ENCODE measurements at places on chromosomes 3 and 15. TPM values are rescaled to one million over a fixed set of nuclear protein-coding genes. Genes with fewer than 3 reads are reported as not detected.
A peak's percentile ranks its signal among the peaks of the same experiment; 100 is the strongest.

DNA sequence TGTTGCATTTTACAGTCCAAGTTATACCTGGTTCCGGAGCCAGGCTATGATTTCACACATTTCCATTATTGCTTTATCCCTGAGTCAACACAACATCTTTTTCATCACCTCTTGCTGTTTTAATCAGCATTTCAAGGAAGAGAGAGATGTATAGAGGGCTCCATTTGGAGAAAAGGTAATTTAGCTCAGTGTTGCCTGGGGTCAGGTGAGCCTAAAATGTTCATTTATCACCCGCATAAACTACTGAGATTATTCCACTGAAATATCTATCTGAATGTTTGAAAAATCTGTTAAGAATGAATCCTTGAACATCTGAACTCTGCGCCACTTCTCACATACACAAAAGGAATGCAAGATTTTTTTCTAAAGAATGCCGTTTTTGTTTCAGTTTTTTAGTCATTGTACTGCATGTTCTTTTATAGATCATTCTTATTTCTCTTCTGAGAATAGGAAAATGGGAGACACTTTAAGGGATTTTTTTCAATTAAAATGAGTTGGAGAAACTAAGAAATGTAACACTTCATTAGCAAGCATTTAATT, 51.5 kb upstream of the AGTR1 start:
- DNase-seq = no peak

GRCh38 chr3:30155755-30156154, 450.6 kb upstream of the TGFBR2 start:
- no peak for DNase-seq

- DNase-seq = no peak
These were observed 141.0 kb upstream of the RASGRP1 start for GRCh38 chr15:38705436-38706219.

Gene PLA2G4F
- 0.72 TPM for total RNA-seq

GRCh38 chr3:127829537-127829936, 7.2 kb upstream of the MGLL start:
- DNase-seq = no peak

Gene EBLN2
- 1.7 TPM for total RNA-seq

Gene CHL1
- total RNA-seq = 0.17 TPM

GRCh38 chr3:160012108-160012507, 23.5 kb downstream of the IL12A start:
- DNase-seq = no peak

DNA sequence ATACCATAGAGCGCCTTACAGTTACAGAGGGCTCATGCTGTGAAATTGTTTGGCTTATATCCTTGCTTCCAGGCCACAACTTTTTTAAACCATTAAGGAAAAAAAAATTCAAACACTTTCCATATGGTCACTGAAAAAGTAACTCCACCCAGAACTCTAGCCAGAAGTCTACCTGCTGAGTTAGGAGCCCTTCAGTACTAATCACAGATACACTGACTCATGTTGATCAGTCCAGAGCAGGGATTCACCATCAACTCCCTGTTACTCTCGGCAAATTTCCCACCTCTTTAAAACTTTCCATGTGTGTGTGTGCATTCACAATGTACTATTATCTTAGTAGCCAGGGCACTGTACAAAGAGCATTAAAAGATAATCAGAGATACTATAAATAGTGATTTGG, 372.8 kb downstream of the MAGI1 start:
- DNase-seq = no peak

DNA sequence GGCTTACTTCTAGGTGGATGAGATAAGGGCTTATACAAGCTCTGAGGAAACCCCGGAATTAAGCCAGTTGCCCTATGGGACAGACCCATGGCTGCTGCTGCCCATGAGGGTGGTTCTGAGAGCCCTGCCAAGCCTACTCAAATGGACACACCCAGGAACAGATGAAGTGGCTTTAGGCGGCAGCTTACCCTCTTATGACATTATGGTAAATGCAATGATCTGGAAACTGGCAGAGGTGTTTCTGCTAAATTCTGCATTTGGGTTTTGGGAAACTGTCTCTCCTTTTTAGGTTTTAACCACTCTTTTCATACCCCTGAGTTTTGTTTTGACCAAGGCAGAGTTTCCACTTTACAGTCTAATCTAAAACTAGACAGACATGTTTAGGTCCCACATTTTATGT, 9.0 kb upstream of the ZBED2 start:
- DNase-seq = no peak

DNA sequence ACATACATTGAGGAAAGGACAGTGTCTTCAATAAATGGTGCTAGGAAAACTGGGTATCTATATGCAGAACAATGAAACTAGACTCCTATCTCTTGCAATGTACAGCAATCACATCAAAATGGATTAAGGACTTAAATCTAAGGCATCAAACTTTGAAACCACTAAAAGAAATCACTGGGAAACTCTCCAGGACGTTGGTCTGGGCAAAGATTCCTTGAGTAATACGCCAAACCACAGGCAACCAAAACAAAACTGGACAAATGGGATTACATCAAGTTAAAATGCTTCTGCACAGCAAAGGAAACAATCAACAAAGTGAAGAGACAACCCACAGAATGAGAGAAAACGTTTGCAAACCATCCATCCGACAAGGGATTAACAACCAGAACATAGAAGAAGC, 14.5 kb downstream of the LAMP3 start:
- DNase-seq = no peak

GRCh38 chr3:32082721-32083120, 23.7 kb upstream of the GPD1L start:
- DNase-seq = no peak

DNA sequence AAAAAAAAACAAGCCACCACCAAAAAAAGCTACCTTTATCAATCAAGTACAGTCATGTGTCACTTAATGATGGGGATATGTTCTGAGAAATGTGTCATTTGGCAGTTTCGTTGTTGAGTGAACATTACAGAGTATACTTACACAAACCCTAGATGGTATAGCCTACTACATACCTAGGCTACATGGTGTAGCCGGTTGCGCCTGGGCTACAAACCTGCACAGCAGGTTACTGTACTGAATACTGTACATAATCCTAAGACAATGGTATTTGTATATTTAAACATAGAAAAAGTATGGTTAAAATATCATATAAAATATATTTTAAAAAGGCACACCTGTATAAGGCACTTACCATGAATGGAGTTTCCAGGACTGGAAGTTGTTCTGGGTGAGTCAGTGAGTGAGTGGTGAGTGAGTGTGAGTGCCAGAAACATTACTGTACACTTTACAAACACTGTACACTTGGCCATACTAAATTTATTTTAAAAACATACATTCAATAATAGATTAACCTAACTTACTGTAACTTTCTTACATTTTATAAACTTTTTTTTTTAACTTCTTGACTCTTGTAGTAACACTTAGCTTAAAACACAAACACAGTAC, 25.9 kb upstream of the JMJD7 start:
- no peak for DNase-seq

DNA sequence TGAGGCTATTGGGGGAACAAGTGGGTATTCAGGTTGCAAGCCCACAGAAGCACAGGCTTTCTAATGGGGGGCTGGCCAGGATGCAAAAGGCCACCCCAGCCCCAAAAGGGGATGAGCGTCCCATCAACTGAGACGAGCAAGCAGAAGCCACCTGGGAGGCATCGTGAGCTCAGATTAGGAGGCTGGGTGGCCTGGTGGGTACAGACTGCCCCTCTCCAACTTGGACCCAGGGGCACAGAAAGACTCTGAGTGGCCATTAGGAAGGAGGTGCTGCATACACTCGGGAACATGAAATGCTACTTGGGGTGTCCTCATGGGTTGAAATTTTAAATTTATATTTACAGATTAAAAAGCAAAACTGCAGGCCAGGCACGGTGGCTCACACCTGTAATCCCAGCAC, 29.1 kb downstream of the SLC41A3 start:
- DNase-seq = no peak

- DNase-seq = no peak
These were observed 44.0 kb downstream of the PSMD6 start for GRCh38 chr3:63979093-63979885.

- no peak for DNase-seq
These were observed 223.2 kb downstream of the MTHFS start for GRCh38 chr15:79673416-79674123.

Gene ADCY5
- 2.7 TPM for total RNA-seq

DNA sequence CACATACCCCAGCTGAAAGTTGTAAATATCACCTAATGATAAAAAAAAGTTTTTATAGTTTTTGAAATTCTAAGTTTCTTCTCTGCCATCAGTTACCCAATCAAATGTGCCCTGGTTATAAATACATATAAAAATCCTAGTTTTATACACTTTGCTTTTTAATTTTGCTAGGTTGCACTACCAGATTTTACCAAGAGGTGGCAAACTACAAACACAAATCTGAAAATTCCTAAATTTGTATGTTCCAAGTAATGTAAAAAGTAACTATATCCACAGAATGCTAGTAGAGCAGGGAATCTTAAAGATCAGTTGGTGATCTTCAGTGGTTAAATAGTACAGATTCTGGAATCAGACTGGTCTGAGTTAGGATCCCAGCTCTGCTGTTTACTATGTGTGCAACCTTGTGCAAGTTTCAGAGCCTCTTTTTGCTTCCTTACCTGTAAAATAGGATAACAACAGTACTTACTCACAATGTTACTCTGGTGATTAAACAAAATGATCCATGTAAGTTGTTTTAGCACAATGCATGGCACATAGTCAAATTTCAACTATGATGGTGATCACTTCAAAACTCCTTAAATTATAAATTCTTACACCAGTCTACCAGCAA, 11.0 kb downstream of the TRPM7 start:
- DNase-seq = no peak

- DNase-seq = no peak
These were observed 24.3 kb downstream of the CACNA2D3 start for GRCh38 chr3:54146506-54147239.

Gene ASB14
- total RNA-seq = not detected

DNA sequence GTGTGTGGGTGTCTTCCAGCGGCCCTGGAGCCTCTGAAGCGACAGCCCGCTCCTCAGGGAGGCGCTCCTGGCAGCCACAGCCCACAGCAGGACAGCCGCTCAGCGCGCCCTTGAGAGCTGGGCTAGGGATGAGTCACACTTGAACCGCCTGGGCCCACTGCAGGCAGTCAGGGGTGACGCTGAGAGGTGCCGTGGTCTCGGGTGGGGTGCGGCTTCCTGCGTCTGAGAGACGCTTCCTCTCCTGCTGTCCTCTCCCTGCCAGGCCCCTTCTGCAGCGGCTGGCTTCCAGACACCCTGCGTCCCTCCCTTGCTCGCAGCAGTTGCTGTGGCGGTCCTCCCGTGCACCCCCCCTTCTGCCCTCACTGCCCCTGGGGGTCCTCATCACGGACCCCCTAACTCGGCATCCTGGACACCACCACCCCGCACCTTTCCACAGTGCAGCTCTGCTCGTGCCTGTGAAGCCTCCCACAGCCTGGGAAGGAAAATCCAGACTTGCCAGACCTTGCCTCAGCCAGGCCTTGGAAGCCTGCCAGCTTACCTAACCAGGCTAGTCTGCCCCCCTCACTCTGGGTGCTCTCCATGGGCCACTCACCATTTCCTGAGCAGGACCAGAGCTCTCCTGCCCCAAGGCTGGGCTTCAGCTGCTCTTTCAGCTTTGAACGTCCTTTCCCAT, 1.1 kb upstream of the SPTBN5 start:
- peak; percentile 30 for DNase-seq

GRCh38 chr3:158974904-158975303, 173.1 kb downstream of the MFSD1 start:
- no peak for DNase-seq

Gene CELSR3
- 0.87 TPM for total RNA-seq

DNA sequence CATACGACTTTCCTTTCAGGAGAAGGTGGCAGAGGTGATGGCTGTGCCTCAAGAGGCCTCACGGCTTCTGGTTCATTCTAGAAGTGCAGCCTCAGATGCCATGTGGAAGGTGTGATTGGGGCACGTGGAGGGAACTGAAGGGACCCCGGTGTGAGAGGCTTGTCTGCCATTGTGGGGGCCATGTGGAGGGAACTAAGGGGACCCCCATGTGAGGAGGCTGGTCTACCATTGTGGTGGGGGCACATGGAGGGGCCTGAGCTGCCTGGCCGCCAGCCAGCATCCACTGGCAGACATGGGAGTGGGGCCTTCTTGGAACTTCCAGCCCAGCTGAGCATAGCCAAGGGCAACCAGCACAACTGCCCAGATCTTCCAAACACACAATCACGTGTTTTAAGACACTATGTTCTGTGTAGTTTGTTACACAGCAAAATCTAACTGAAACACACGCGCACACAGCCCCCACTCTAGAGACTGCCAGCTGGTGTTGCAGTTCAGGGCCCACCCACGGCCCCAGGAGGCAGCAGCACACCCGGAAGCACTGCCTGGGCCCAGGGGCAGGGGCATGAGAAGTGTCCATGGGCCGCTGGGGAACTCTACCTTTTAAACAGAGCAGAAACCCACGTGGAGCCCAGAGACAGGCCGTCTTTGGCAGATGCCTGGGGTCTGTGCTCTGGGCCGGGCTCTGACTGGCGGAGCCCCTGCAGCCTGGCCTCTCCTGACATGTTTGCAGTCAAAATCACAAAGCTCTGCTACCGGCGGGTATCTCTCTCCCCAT, 66.8 kb downstream of the IQSEC1 start:
- no peak for DNase-seq

DNA sequence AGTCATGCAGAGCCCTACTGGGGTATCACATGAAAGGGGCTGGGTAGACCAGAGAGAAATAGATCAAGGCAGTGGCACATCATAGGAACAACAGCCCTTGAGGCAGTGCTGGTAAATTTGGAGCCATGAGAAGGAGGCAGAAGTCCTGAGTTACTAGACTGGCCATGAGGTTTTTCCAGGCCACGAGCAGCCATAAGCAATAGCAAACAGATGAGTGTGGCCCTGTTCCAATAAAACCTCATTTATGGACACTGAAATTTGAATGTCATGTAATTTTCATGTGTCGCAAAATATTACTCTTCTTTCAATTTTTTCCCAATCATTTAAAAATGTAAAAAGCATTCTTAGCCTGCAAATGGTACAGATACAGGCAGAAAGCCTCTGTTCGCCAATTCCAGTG, 28.1 kb upstream of the LRRN1 start:
- no peak for DNase-seq

DNA sequence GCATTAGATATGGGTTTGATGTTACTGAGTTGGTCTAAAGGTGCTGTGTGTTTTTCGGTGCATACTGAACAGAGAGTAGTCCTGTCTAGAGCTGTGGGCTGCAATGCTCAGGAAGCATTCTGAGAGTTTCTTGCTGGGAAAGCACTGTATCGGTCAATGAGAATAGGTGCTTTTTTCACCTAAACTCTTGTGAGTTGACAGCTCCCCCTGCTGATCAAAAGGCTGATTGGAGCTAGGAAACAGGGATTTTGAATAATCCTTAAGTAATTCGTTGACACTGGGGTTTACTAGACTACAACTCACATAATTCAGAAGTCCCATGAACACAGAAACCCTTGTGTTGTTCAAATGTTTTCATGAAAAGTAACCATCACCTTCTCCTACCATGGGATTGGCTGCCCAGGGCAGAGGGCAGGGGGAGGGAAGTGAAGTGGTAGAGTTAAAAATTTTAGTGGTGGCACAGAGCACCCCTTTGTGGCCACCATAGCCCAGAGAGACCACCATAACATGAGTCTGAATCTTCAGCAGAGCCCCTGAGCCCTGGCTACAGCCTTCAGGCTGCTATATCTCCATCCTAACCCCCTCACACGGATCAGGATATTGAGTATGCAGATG, 13.0 kb upstream of the MANF start:
- peak; percentile 32 for DNase-seq

- no peak for DNase-seq
These were observed 176.1 kb upstream of the CCDC54 start for GRCh38 chr3:107201146-107201545.

Measured in epithelial cell of proximal tubule (primary cell).